Cardiac muscle cell (in vitro differentiated cells and primary cell): ENCODE measurements at places on chromosomes 2 and 18. TPM values are rescaled to one million over a fixed set of nuclear protein-coding genes. Genes with fewer than 3 reads are reported as not detected.

Gene HNMT
- 3.4 and 5.6 TPM in 2 replicates for total RNA-seq

Gene OSR1
- total RNA-seq, result 20.8 and 22.3 TPM in 2 replicates

Gene DSG1
- total RNA-seq, result not detected in 2 replicates

Gene LGALSL
- total RNA-seq, result 12.8 and 15.8 TPM in 2 replicates

Gene GRP
- total RNA-seq, result 0.42 and 1.2 TPM in 2 replicates

Gene COPS9
- 111 and 159 TPM in 2 replicates for total RNA-seq
